Mucosa of gallbladder (tissue), 1 donor: ENCODE measurements at places on chromosomes 13 and 19. TPM values are rescaled to one million over a fixed set of nuclear protein-coding genes. Genes with fewer than 3 reads are reported as not detected.

GRCh38 chr13:77448689-77449088 is 86.8 kb upstream of the SCEL start:
- DNase-seq: no peak

DNA sequence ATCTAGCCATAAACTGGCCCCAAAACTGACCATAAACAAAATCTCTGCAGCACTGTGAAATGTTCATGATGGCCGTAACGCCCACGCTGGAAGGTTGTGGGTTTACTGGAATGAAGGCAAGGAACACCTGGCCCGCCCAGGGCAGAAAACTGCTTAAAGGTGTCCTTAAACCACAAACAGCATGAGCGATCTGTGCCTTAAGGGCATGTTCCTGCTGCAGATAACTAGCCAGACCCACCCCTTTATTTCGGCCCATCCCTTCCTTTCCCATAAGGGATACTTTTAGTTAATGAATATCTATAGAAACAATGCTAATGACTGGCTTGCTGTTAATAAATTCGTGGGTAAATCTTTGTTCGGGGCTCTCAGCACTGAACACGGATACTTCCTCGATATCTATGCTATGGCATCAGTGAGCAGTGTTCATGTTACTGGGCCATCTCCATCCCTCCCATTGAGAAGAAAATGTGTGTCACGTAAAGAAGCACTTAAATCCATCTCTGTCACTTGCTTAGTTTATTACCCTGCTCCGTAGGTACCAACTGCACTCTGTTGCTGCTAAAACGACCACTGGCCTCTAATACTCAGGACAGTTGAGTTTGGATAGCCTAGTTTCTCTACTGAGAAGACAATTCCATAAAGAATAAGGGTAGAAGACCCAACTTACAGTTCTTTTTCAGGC is 5.3 kb downstream of the ATP7B start:
- no peak for DNase-seq

DNA sequence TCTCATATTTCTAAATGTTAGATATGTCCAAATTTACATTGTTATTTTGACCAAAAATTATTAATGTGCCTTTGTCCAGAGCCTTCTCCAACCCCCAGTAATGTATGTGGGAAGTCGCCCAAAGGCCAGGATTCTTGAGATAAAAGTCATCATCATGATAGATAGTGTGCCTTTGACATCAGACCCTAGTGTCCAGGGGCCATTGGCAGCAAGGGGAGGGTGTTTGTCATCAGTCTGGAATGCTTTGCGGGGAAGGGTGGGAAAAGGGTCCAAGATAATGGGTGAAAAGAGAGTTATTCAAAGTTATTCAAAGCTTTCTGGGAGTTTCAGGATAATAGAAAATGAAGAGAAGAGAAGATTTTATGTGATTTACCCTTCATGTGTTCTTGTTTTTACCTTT is 909.5 kb upstream of the GPC6 start:
- DNase-seq: no peak

- no peak for DNase-seq
These were observed 807 bp downstream of the PGLYRP1 start for GRCh38 chr19:46022061-46022430.

DNA sequence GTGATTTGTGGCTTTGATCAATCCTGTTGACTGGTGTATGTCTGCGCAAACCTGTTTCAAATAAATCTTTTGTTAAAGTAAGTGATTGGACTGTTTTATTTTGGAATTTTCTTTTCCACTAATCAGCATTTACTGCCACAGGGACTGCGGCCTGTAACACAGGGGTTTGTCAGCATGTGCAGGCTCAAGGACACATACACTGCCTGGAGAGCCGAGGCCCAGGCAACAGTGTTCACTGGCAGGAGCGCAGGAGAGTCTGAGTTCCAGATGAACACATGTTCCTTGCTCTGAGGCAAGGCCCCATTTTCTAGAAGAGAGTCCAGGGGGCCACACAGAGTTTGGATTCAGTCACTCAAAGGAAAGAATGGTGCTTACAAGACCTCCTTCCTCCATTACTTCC is 26.0 kb downstream of the SHISA2 start:
- no peak for DNase-seq

DNA sequence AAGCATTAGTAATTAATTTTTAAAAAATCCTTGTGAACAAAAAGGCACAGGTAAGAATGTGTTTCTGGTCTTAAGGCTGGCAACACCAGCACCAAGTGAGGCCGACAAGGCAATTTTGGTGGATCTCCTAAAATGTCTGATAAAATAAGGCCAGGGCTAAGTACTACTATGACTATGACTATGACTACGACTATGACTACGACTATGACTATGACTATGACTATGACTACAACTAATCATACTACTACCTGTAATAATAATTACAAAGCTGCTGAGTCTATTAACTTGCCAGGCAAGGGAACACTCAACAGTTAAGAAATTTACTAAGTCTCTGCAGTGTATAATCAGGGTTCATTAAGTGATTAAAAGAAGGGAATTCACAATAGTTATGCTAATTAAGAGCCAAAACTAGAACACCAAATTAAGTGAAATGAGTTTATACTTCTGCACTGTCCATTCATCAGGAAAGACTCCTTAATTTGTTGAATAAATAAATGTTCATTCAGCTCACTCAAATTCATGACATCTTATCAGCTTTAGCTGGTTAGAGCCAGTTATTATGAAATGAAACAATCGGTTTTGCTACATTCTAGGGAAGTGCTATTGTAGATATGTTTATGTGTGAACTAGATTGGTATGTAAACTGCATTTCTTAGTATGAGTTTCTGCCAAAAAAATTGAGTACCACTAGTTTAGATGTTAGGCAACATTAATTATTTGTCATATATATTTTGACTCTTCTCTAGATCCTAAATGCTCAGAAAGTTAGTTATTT is 1626.2 kb upstream of the PCDH20 start:
- DNase-seq: no peak

DNA sequence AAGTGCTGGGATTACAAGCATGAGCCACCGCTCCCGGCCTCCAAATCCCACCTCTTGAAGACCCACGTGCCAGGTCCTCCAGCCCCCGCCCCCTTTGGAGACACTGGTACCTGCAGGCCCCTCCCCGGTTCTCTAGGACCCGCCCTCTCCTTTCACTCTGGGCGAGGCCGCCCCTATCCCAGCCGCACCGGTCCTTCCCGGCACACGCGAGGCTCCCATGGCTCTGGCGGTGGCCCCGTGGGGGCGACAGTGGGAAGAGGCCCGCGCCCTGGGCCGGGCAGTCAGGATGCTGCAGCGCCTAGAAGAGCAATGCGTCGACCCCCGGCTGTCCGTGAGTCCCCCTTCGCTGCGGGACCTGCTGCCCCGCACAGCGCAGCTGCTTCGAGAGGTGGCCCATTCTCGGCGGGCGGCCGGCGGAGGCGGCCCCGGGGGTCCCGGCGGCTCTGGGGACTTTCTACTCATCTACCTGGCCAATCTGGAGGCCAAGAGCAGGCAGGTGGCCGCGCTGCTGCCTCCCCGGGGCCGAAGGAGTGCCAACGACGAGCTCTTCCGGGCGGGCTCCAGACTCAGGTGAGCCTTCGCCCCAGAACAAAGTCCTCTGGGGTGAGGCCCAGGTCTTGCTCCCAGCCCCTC is at the start of gene CBLC:
CBLC (plus strand) TSS at position 176 of the 633 bp plus-strand sequence; CDS start at position 218, 42 bp downstream.
- DNase-seq: peak; percentile 82

Gene LGALS14
- total RNA-seq: not detected

Gene STOML3
- total RNA-seq: not detected

Gene KCNN4
- total RNA-seq: 10.5 TPM

Gene VSTM2B
- total RNA-seq: 0.17 TPM

Gene ASF1B
- total RNA-seq: 1.7 TPM
